ENCODE measurements at places on chromosomes 3 and 15. TPM values are rescaled to one million over a fixed set of nuclear protein-coding genes. Genes with fewer than 3 reads are reported as not detected.

The DAZL gene
- 1.2 TPM for polyA plus RNA-seq

DNA sequence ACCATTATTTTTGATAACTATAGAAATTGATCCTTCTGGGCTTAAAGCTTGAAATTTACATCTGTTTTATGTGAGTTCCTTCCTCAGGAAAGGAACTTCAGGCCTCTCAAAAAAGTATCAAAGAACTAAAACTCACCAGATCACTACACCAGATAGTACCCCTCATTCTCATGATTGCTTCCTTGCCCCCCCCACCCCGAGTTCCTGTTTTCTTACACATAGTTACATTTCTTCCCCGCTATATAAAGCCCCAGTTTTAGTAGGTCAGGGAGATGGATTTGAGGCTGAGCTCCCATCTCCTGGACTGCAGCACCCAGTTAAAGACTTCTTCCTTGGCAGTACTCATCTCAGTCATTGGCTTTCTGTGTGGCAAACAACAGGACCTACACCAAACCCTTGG is 80.3 kb upstream of the HRH1 start:
- no peak for DNase-seq

GRCh38 chr3:148648685-148649352 is 48.9 kb upstream of the AGTR1 start:
- no peak for DNase-seq

- DNase-seq: no peak
Measured at GRCh38 chr15:99098426-99098825, 6.5 kb upstream of the SYNM start.

The CACNA1D gene
- polyA plus RNA-seq: not detected

The ACTRT3 gene
- polyA plus RNA-seq: 0.12 TPM

The GUCA1C gene
- not detected for polyA plus RNA-seq

- DNase-seq: no peak
Measured at GRCh38 chr3:35946854-35947515, 307.7 kb downstream of the ARPP21 start.
